ENCODE measurements at places on chromosomes 6 and 20.

DNA sequence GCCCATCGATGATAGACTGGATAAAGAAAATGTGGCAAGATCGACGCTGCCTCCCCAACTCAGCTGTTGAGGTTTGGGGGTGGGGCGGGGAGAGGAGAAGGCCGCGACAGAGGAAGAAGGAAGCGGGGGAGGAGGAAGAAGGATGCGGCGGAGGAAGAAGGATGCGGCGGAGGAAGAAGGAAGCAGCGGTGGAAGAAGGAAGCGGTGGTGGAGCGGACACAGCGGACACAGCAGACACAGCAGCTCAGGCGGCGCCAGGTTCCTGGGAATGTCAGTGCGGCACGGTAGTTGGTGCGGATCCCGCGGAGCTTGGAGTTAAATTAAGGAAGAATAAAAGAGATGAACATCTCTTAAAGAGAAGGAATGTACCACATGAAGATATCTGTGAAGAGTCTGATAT lies 163.9 kb upstream of the NT5E start:
- no peak for DNase-seq

DNA sequence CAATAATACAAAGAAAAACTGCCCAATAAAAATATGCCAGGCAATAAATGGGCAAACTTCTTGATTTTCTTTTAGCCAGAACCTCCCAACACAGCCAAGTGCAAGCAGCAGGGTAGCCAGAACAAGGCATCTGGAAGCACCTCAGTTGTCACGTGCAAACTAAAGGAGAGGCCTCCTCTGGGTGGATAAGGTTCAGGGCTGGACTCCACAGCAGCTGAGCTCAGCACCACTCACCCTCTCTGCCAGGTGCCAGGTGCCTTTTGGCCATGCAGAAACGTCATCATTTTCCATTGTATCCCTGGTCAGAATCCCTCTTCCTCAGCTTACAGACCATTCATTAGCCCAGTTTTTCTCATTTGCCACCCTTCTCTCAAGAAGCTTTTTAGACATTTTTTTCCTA lies 52.7 kb downstream of the SOD2 start:
- DNase-seq: no peak

GRCh38 chr6:47126647-47127391 lies 84.7 kb upstream of the ADGRF1 start:
- no peak for DNase-seq

DNA sequence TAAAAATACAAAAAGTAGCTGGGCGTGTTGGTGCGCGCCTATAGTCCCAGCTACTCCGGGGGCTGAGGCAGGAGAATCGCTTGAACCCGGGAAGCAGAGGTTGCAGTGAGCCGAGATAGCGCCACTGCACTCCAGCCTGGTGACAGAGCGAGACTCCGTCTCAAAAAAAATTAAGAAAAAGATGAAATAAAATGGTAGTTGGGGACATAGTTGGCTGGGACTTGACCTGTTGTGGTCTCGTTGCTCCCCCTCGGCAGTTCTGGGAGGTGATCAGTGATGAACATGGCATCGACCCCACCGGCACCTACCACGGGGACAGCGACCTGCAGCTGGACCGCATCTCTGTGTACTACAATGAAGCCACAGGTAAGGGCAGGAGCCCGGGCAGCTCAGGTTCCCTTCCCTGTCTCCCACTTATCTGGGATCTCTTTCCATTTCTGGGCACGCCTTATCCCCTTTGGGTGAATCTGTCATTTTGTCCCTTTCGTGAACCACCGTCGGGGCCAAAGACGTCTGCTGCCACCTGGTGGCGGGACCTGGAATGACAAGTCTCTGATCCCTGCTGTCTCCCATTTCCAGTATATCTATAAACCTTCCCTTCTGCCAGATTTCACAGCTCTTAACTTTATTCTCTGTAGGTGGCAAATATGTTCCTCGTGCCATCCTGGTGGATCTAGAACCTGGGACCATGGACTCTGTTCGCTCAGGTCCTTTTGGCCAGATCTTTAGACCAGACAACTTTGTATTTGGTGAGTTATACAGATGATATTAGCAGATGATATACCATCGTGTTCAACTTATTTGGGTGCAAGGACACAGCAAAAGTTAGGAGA lies 2.3 kb downstream of the TUBB start:
- DNase-seq: no peak

DNA sequence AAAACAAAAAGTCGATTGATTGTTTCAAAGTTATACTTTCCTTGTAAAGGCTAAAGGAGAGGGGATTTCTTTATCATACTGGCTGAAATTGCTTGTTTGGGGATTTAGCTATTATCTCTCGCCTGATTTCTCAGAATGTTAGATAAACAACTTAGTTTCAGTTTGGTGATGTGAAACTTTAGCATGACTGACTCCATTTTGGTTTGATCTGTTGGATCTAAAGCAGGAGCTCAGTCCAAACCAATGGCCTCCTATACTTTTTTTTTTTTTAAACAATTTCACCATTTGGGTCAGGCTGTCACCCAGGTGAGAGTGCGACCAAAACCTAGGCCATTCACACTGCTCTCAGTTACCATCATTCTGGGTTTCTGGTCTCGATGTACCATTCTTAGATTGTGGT lies 45.4 kb upstream of the SLC16A10 start:
- no peak for DNase-seq

- no peak for DNase-seq
Measured at GRCh38 chr20:24983896-24984295, 8.7 kb downstream of the APMAP start.

DNA sequence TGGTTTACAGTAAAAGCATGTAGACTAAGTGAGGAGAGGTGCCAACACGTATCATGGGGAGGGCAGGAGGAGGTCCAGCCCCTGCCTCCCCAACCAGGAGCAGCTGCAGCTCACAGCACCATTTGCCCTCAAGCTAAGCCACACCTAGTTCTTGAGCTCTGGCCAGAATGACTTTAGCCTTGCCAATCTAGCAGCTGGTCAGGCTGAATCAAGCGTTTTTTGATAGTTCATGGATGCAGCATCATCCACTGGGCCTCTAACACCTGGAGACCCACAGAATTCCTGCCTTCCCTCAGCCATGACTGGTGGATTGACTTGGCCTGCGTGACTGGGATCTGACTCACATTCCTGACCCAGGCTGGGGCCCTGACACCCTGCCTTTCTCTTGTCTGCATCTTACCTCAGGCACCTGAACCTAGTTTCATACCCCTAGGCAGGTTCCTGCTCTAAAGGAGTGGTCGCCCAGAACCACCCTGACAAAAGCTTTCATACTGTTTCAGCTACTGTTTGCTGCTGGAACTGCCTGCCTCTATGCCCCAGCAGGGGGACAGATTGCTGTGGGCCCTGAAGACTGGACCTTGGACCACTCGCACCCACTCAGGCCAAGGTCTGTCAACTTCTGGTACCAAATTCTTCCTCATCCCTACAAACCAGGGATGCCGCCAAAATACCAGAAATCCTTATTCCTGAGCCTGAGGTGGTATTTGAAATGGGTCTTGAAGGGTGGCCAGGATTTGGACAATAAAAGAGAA lies 122.3 kb downstream of the QRSL1 start:
- no peak for DNase-seq

DNA sequence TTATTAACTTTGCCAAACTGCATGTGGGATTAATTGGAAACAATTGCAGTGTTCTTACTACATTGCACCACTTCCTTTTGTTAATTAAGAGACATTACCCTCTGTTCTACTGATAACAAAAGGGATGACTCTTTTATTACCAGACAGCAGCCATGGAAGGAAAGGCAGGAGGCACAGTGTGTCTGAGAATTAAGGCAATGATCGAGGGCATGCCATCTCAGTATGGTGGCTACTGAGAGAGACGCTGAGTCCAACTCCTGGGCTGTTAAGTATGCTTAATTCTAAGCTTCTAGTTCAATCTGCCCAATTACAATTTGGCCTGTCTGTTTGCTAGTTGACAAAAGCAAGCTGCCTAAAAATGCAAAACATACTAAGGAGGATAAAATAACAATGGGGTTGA lies 227.4 kb downstream of the PHACTR1 start:
- no peak for DNase-seq

- no peak for DNase-seq
Measured at GRCh38 chr6:14638435-14638905, 520.9 kb downstream of the CD83 start.

DNA sequence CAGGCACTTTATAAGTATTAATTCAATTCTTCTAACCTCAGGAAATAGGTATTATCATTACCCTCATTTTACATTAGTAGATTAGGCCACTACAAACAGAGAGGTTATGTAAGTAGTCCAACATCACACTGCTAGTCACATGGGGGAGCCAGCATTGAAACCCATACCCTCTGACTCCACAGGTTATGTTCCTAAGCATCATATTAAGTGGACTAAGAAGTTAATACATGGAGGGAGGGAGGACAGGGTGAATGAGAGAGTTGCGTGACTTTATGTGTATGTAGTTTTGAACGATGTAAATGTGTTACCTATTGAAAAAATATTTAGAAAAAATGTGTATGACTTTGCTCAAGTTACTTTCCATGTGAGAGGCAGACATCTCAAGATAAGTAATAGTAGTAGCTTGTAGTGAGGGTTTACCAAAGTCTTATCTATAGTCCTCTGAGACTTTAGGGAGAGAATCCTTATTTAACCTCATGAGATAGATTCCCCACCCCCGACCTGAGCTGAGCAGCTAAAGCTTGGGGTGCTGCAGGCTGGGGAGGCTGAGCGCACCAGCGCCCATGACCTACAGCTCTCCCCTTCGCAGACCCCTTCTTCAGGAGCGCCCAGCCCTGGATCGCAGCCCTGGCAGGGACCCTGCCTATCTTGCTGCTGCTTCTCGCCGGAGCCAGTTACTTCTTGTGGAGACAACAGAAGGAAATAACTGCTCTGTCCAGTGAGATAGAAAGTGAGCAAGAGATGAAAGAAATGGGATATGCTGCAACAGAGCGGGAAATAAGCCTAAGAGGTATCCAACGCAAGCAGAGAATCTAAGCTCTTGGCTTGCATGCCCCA lies 7.5 kb downstream of the BTN3A2 start:
- DNase-seq: no peak

- no peak for DNase-seq
Measured at GRCh38 chr6:163533443-163533842, 118.9 kb downstream of the QKI start.

- no peak for DNase-seq
Measured at GRCh38 chr6:142367501-142368018, 65.8 kb downstream of the ADGRG6 start.

- no peak for DNase-seq
Measured at GRCh38 chr6:155147958-155148663, 115.7 kb upstream of the CLDN20 start.
